ENCODE measurements at places on chromosomes 11 and 22.

GRCh38 chr11:120547811-120548681 lies 36.5 kb downstream of the GRIK4 start:
- DNase-seq = peak; percentile 82

DNA sequence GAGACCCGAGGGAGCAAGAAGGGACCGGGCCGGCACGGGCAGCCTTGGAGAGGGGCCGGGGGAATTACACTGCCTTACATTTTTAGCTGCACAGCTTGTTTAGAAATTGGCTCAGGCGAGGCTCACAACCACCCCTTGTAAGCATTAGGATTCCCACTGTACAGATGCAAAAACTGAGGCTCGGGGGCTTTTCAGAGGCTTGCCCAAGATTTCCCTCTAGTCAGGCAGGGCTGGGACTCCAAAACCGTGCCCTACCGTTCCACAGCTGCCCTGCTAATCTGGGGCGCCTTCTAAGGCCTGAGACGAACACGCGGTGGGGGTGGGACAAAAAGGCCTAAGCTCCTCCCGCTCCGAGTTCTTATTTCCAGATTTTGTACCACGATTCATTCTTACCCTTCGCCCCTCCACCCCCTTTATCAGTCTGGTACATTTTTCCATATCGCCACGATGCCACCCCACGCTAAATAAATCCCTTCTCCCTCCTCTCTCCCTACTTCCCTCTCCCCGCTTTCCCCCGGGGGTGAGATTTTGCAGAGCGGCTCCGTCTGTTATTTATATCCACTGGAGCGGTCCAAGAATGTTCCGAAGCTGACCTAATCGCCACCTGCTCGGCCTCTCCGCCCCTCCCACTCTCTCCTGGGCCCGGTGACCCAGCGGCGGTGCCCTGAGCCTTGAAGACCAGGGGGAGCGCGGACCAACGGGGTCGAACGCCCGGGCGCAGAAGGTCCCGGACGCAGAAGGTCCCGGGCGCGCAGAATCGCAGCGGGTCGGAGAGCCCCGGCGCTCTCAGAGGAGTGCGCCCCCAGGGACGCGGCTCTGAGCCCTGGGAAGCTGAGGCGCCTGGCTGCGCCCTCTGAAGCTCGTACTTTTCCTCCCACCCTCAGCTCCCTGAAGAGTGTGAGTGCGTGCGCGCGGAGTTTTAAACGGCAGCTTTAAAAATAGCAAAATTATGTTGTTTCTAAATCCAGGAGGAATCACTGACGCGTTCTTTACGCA lies 764 bp upstream of the PACSIN3 start:
- DNase-seq = no peak

- DNase-seq = no peak
Measured at GRCh38 chr11:35683728-35684339, 21.3 kb downstream of the TRIM44 start.

DNA sequence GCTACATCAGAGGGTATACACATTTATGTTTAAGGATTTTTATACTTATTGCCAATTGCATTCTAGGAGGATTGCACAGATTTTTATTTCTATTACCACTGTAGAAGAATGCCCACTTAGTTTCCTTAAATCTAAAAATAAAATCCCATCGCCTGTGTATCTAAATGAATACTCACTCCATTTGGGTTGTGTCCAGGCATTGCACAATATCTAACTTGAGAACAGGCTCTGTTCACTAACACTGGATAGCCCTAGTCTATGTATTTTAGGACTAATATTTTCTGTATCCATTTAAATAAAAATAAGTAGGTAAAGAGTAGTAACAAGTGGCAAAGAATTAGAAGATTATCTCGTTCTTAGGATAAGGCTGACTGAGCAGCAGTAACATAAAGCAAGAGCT lies 4.1 kb downstream of the C11orf52 start:
- DNase-seq = no peak

All from AG09309 (cell line).